IPS DF 6.9 (cell line): ENCODE measurements at places on chromosomes 16 and 17.

DNA sequence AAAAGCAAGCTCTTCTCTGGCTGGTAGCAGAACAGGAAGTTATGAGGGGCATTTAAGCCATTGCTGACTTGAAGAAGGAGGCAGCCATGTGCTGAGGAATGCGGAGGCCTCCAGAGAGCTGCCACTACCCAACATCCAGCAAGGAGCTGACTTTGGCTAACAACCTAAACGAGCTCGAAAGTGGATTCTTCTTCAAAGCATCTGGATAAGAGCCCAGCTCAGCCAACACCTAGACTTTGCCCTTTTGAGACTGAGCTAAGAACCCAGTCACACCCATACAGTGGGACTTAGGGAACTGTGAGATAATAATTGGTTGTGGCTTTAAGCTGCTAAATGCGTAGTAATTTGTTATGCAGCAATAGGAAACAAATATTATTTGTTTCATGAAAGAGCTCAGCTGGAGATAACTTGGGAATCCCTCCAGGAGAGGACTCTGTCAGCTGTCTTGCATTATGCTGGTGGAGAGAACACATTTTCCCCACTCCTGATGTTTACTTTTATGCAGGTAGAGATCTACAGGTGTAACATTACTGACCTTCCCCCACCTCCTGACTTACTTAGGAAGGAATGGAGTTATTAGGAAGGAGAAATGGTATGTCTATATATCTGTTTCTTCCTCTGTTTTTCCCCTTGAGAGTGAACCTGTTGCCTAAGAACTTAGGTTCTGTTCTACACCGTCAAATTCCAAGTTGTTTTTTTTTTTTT lies 52.7 kb upstream of the ZNF629 start:
- no peak for DNase-seq

GRCh38 chr17:63514477-63514876 lies 8.7 kb upstream of the KCNH6 start:
- DNase-seq, result no peak

GRCh38 chr16:89708481-89708931 lies 7.0 kb upstream of the SPATA2L start:
- no peak for DNase-seq

GRCh38 chr16:17160920-17161431 lies 309.8 kb downstream of the XYLT1 start:
- DNase-seq, result no peak

GRCh38 chr17:62109924-62110323 lies 44.8 kb upstream of the MED13 start:
- no peak for DNase-seq

DNA sequence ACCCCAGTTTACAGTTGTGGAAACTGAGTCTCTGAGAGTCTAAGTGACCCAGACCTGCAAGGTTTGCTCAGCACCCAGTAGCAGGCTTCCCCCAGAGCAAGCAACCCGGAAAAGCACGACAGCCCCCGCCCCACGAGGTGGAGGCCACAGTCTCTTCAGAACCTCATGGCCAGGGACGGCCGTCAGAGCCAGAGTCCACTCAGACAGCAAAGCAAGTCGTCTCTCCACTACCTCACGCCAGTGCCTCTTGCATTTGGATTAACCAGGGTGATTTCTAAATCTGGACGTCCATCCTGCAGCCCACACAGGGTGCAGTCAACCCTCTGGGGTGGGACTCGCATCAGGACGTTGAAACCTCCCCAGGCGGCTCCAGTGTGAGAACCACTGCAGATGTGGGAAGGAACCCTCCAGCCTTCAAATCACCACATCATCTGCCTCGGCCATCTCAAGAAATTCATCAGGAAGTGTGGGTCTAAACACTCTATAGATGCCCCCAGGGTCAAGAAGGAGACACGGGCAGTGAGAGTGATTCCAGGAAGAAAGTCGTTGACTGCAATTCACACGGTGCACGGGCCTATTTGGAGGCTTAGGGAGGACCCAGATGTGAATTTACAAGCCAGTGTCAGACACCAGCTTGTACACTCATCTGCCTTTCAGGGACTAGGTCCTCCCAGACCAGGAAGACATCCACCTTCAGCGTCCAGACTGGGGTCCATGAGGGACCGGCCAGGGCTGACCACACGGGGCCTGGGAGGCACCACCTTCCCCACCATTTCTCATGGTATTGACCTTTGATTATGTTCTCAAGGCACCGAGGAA lies 20.2 kb upstream of the RBFOX3 start:
- no peak for DNase-seq

GRCh38 chr16:15033309-15033707 lies 22.6 kb downstream of the NTAN1 start:
- no peak for DNase-seq
